ENCODE measurements at places on chromosomes 1 and 21. TPM values are rescaled to one million over a fixed set of nuclear protein-coding genes. Genes with fewer than 3 reads are reported as not detected.

DNA sequence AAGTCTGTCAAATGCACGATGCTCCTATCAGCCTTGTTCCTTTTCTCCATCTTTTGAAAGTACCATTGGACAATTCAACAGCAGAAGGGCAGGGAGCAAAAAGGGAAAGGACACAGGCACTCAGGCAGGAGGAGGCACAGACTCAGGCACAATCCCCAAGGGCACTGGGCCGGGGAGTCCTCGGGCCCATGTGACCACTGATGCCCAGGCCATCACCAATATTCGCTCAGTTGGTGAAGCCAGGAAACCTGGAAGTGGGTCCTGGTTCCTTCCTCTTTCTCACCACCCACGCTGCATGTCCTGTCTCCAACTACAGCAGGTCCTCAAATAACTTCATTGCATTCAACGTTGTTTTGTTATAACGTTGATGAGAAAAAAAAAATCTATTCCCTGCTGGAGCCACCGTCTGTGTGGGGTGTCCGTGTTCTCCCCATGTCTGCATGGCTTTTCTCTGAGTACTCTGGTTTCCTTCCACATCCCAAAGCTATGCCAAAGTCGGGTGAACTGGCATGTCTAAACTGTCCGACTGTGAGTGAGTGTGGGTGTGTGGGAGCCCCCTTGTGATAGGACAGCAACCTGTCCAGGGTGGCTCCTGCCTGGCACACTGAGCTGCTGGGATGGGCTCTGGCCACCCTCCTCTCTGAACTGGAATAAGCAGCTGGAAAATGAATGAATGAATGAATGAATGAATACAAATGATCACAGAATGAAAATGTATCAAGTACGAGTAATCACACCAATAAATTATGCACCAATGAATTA is 12.5 kb downstream of the NID1 start:
- DNase-seq, result no peak

DNA sequence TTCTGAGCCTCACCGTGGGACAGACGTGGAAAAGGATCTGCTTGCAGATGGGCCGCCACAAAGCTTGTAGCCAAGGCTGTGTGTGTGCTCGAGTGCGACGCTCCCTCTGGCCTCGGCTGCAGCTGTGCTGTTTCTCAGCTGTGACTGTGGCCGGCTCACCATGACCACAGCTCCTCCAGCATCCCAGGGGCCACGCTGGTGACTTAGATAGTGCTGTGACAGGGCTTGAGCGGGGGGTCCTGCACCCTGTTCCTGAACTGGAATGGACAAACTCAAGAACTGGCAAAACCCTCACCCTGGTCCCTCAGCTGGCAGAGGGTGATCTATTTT is 17.4 kb upstream of the ACTRT2 start:
- DNase-seq, result no peak

GRCh38 chr1:82775406-82776000 is 974.8 kb downstream of the ADGRL2 start:
- no peak for DNase-seq

DNA sequence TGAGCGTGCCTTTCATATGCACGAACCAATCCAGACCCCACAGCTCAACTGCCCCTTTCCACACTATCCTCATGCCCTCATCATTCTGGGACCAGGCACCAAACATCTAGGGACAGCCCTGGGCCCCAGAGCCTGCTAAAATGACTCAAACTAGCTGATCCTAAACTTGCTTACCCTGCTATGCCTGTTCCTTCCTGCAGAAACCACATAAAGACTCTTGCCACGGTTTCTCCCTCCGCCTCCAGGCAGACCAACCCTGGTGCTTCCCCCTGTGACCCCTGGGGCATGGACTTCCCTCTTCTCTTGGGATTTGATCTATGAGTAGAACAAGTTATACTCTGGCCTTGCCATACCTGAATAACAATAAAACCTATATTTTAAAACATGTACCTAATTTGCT is 138.0 kb upstream of the CD34 start:
- no peak for DNase-seq

DNA sequence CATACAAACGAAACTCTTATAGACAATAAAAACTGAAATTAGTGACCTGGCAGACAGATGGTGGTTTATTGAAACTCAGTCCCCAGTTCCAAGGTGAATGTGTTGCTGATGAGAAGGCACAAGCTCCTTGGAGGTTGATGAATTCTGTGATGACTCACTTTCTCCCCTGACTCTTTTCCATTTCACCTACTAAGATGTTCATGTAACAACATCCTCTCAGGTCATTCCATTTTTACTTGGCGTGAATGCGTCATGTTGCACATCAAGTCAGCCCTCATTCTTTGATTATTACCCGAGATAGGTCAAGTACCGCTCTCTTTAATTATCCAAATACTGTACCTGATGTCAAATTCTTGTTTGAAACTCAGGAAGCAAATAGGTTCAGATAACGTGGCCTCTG is 10.1 kb upstream of the IL10RB start:
- no peak for DNase-seq

DNA sequence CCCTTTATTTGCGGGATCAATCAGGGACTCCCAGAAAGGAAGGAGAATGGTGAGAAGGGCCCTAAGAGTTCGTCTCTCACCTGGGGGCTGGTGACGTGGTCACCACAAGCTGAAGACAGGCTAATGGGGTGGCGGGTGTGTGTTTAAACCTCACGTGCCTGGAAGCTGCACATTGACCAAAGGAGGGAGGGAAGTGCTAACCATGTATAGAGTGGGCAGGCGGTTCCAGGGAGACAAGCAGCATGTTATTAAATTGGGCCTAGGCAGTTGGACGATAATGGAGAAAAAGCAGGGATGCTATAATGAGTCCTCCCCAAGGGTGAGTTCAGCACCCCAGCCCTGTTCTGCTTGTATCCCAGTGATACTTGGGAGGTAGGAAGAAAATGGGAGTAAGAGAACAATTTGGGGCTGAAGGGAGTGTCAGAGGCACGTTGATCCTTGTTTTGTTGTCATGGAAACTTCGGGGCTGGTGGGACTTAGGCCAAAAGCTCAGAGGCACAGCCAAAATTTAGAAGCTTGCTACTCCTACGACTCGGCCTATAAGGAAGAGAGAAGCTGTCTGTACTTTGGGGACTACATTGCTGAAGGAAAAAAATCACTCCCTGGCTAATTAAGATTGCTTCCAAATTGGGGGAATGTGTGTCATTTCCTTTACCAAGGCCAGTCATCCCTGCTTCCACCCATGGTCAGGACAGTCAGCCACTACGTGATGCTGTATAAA is 33.2 kb upstream of the EPHA8 start:
- DNase-seq, result no peak

DNA sequence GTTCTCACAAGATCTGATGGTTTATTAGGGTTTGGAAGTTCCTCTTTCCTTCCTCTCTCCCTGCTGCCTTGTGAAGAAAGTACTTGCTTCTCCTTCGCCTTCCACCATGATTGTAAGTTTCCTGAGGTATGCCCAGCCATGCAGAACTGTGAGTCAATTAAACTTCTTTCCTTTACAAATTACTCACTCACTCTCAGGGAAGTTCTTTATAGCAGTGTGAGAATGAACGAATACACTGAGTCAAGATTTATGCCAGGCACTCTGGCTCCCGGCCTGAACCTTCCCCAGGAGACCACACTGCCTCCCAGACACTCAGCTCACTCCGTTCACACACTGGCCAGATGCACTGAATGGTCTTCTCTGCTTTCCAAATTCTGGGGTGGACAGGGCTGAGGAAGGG is 308.3 kb upstream of the AJAP1 start:
- DNase-seq, result no peak

GRCh38 chr1:110677526-110677925 is 2.8 kb upstream of the KCNA3 start:
- no peak for DNase-seq

- no peak for DNase-seq
Observed at GRCh38 chr1:150179867-150180266, 30.2 kb downstream of the PLEKHO1 start.

DNA sequence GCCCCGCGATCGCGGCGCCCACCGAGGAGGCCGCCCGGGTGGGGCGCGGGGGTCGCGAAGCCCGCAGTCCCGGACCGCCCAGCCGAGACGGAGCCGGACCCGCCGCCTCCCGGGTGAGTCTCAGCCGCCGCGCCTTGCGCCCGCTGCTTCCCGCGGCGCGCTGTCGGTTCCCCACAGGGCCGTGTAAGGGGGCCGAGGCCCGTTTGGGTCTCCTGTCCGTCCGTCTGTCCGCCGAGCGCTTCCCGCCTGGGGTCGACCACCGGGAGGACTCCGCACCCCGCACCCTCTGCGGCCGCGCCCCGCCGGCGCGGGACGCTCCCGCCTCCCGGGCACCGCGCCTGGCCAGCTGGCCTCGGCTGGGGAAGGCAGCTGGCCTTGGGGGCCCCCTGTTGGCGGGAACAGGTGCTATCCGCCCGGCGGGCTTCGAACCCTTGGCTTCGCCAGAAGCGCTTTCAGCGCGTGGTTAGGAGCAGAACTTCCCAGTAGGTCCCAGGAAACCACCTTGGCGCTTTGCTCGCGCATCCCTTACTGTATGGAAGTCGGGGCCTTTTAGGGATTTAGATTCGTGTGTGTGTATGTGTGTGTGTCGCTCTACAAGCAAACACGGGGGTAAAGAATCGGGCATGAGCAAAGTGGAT is 414 bp downstream of the TMEM51 start:
- peak; percentile 89 for DNase-seq

DNA sequence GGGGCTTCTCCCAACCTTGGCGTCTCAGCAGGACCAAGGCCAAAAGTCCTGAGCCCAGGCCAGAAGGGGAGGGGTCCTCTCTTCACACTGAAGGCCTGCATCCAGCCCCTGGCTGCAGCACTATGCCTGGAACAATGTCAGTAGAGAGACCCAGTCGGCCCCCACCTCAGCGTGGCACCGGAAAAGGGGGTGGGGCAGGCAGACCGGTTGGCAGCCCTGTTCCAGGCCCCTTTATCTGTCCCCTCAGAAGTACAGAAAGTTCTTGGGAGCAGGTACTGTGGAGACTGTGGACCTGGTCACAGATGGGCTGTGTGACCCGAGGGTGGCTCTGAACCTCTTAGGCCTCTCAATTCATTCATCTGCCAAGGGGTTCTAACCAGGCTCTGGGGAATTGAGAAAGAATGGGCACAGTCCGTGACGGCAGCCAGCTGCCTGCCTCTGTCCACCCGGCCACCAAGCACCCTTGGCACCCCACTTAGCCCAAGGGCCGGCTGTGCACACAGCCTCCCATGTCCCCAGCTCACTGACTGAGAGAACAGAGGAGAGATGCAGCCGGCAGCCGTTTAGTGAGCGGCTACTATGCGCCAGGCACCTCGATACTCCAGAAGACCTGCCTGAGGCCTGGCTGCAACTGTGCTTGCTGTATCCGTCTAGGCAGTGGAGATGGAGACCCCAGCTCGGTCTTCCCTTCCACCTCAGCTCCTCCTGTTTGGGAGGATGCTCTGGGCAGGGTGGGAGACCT is 23.9 kb downstream of the RUNX3 start:
- peak; percentile 70 for DNase-seq

DNA sequence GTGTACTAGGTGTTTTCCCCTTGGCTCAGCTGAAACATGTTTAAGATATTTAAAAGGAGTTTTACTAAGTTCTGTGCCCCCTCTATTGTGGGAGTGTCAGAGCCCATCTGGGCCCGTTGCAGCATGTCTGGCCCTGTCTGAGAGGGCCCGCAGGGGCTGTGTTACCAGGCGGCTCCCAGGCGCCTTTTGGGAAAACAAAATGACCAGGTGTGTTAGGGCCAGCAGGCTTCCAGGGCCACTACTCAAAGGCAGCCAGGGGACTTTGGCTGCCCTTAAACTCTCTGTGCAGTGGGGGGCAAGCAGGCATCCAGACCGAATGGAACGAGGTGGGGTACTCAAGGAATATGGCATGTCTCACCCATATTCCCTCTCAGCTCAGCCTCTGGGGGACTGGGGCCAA is 111.7 kb downstream of the KCNN3 start:
- peak; percentile 17 for DNase-seq

Gene GPR89A
- total RNA-seq, result 16.7 TPM

Gene RIMS3
- 2.9 TPM for total RNA-seq

Gene GJC2
- 3.3 TPM for total RNA-seq

Gene HOOK1
- 17.7 TPM for total RNA-seq

Gene RUNX3
- total RNA-seq, result 19.4 TPM

Gene HES5
- 8.2 TPM for total RNA-seq

Data from lower leg skin (tissue), 4 donors.